Activated effector memory CD4-positive, alpha-beta T cell treated with Interleukin-2 at 50 U/mL for 16 hours (primary cell): ENCODE measurements at places on chromosomes 2 and 18.

DNA sequence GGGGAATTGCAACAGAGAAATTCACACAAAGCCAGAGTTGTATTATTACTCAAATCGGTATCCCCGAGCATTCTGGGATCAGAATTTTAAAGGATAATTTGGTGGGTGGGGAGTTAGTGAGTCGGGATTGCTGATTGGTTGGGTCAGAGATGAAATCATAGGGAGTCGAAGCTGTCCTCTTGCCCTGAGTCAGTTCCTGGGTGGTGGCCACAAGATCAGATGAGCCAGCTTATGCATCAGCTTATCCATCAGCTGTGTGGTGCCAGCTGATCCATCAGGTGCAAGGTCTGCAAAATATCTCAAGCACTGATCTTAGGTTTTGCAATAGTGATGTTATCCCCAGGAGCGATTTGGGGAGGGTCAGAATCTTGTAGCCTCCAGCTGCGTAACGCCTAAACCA, 34.3 kb upstream of the ITM2C start:
- no peak for DNase-seq

GRCh38 chr2:207876842-207877535, 107.3 kb upstream of the FZD5 start:
- no peak for DNase-seq

DNA sequence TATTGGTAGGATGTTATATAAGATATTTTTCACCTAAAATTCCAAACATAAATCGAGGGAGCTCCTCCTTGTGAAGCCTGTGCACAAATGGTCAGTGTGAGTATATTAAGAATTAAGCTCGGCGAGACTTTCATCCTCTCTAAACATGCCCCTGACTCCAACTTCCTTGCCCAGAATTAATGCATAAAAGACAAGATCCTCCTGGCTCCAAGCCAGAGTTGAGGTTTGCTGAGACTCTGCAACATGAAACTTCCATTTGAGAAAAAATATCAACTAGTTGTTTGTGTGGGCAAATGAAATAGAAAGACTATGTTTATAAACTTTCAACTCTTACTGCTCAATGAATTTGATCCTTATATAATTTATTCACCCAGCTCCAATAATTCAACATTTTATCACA, 68.1 kb downstream of the CCDC178 start:
- no peak for DNase-seq

DNA sequence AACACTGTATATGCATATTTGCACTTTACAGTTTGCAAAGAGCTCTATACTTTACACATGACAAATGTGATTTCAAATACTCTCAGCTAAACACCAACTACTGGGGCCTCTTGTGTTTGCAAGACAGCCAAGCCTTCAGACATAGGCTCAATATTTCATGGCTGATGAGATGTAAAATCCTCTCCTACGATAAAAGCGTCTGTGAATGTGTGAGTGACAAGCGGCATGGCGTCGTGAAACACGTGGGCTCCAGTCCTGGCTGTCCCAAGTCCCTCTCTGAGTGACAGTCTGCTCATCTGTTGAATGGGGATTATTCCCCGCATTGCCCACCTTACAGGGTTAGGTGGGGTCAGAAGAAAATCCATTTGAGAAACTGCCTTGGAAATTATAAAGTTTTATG, 489.8 kb downstream of the RNF144A start:
- DNase-seq: no peak

DNA sequence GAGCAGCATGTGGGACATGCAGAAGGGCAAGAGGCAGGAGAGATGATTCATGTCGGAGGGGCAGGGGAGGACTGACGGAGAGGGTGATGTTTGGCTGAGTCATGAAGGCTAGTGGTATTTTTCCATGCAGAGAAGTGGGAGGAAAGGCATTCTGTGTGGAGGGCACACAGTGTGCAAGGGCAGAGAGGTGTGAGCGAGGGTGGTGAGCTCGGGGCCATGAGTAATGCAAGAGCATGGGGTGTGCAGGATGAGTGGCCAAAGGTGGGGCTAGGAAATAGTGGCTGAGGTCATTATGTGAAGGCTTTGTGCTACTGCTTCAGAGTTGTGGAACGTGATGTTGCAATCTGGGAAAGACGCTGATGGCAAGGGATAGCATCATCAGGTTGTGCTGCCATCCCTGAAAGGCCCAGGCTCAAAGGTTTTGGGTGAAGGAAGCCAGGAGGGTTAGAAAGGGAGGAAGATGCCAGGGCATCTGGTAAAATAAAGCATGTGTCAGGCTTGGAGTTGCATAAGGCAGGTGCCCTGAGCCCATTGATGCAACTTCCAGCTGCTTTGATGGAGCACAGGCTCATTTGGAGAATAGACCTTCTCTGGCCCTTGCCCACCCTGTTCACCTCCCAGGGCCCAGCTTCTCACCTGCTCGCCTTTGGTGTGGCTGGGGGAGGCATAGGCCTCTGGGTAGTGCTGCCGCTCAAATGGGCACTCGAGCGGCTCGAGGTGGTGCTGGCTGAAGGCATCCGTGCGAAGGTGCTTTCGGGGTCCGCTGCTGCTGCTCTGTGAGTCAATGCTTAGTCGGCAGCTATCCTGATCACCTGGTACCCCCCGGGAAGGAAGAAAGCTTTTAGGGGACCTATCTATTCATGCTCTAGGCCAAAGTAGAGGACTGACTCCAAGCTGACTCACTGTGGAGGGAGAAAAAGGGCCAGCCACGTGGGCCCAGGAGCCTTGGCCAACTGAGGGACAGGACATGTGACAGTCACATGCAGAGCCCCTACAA, 37.5 kb downstream of the PAX8 start:
- DNase-seq: no peak

DNA sequence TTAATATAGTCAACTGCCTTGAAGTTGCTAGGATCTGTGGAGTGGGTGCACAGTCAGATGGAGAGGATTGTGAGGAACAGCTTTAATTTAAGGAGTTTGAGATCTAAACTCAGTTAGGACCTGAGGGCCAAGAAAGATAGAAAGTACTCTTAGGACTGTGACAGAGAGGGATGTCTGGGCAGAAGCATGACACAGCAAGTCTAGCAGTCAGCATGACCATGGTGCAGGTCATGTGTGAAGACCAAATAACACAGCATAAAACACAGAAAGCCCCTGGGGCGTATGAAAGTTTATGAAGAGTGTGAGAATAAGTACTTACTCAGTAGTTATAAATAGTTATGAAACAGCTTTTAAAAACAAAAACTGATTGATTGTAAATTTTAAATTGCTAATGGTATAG, 107.2 kb downstream of the GALNT1 start:
- DNase-seq: no peak

- DNase-seq: no peak
Measured at GRCh38 chr2:98277162-98277859, 68.9 kb upstream of the CNGA3 start.

- DNase-seq: no peak
Measured at GRCh38 chr2:218970894-218971293, 11.4 kb downstream of the CDK5R2 start.

- DNase-seq: no peak
Measured at GRCh38 chr18:48441405-48441881, 32.3 kb upstream of the ZBTB7C start.

- no peak for DNase-seq
Measured at GRCh38 chr2:38652431-38653273, 13.3 kb upstream of the GALM start.

DNA sequence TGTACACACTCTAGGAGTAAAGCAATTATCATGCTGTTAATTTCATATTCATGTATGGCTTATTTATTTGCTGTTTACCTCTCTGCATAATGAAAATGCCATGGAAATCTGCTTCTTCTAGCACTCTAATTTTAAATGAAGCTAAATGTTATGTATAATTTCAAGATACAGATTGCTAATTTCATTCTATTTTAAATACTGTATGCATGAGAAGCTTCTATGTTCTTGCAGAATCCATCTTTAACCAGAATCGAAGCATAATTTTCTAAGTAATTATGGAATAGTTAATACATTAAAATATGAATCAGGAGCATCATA, 127.2 kb downstream of the UBE2E3 start:
- no peak for DNase-seq

- no peak for DNase-seq
Measured at GRCh38 chr18:43396266-43396665, 119.0 kb upstream of the SYT4 start.

- no peak for DNase-seq
Measured at GRCh38 chr2:221924576-221924975, 352.5 kb upstream of the EPHA4 start.

- DNase-seq: no peak
Measured at GRCh38 chr2:203404996-203405395, 76.8 kb downstream of the ABI2 start.

DNA sequence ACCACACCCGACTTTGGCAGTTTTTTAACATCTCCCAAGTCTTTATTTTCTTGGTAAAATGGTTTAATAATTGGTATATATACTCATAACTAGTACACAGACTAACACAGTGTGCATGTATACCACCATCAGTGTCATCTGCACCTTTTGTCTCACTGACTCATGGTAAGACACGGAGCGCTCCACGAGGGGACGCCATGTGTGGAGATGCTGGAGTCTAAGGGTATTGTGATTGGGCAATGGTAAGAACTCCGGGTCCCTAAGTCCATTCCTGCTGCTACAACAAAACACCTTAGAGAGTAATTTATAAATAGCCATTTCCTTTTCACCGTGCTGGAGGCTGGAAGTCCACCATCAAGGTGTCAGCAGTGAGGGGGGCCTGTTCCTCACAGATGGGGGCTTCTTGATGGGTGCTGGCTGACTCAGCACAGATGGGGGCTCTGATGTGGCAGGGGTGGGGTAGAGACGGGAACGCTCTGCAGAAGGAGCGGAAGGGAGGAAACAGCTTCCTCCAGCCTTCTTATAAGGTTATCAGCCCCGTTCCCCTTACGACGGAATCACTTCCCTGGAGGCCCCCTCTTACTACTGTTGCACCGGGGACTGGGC, 42.0 kb upstream of the EDAR start:
- no peak for DNase-seq

DNA sequence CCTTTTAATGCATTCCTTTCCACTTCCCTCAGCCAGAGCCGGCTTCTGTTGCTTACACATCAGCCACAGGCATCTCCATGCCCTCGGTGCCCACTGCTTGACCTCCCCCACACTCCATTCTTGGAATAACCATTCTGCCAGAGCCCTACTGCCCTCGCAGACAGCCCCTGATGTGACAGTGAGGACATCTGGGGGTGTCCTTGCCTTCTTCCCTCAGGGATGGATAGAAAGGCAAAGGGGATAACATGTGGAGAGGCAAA, 6.4 kb upstream of the NPPC start:
- no peak for DNase-seq

DNA sequence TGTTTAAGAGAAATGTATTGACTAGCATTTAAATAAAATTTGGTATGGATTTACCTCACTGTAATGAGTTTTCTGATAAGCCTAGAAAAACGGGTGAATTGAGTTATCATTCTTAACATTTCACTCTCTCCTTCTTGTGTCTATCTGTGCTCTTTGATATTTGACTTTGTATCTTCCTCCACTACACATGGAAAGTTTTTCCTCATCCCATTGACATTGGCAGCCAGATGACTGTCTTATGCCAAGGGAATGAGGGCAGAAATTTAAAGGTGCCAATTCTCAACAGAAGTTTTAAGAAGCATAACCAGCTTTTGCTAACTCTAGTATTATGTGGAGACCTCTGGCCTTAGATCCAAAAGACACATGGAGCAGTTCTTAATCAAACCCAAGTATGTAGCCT, 376.6 kb downstream of the DSEL start:
- no peak for DNase-seq

DNA sequence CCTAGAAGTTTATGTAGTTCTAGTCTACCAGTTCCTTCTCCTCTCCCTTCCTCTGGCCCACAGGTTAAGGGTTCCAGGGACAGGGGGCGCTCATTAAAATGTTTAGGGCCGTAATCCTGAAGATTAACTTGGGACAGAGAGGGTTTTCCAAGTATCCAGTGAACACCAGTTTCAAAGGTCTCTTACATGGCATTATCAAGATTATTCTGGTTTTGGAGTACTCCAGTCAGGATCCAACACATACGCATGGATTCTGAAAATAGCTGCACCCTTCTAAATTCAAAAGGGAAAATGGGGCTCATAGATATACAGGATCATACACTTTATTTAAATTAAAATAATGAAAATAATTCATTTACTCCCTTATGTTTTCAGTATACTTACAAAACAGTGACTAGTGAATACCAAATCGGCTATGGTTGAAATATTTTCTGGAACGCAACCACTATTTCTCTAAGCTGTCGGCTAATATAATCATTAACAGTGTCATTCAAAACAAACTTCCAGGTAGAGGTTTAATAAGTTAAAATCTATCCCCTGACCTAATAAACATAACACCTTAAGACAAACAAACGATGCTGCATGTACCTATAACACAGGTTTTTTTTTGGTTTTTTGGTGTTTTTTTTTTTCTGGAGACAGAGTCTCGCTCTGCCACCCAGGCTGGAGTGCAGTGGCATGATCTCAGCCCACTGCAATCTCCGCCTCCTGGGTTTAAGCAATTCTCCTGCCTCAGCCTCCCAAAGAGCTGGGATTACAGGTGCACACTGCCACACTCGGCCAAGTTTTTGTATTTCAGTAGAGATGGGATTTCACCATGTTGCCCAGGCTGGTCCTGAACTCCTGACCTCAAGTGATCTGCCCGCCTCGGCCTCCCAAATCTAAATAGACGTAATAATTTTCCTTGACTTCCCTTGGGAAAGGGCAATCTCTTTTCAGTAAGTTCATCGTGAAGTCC, 44.7 kb downstream of the MGAT4A start:
- no peak for DNase-seq

GRCh38 chr2:66543257-66543767, 108.4 kb downstream of the MEIS1 start:
- no peak for DNase-seq

GRCh38 chr2:94861308-94862152, 9.7 kb upstream of the TEKT4 start:
- DNase-seq: no peak

DNA sequence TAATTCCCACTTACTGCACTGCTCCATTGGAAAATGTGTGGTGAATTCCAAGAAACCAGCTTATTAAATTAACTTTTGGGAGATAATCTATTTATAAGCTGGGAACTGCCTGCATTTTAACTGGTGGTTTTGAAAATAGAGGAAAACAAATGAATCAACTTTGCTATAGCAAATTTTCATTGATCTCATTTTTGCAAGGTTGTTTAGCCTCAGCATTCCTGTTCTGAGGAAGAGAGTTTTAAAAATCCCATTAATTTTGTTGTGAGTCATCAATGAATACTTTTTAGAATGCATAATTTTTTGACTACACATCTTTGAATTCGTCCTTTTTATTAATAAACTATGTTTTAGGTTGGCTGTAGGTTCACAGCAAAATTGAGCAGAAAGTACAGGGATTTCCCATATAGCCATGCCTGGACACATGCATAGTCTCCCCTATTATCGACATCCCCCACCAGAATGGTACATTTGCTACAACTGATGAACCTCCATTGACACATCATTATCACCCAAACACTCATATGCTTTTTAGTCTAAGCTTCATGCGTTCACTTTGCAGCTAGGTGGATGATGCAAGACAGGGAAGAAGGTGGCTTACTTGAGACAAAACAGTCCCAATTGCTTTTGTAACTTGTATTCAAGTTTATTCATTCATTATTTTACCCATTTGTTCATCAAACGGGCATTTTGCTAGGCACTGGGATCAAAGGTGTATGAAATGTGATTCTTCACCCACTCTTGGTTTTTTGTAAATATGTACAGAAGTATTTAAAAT, 106.9 kb downstream of the ZNF521 start:
- DNase-seq: no peak
